Activated CD4-positive, alpha-beta memory T cell treated with anti-CD3 and anti-CD28 coated beads, Interleukin-2, amount 10 ng/mL, durations not matched to agents 7 days and 5 days (primary cell): ENCODE measurements at places on chromosomes 5 and 9.

DNA sequence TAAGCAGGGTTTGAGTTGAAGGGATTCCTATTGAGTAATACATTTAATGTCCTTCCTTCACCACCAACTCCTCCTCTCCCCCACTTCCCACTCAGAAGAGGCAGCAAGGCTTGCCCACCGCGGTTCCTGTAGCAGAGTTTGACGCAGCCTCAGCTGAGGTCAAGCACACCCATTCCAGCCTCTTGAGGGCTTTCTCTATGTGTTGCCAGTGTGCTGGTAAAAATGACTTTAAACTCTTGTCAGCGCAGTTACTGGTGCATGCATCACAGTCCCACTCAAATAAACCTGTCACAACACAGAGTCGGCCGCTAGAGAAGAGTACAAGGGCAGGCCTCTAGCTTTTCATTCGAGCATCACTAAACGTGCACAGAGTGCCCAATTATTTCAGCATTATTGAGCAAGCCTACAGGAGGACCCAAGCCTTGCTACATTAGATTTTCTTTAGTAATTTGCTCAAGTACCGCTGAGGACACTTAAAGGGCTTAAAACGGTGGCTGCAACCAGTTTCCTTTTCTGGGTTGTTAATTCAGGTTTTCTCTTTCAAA, 79.6 kb downstream of the TLE4 start:
- DNase-seq = no peak

GRCh38 chr5:95441636-95442035, 50.5 kb downstream of the FAM81B start:
- no peak for DNase-seq

DNA sequence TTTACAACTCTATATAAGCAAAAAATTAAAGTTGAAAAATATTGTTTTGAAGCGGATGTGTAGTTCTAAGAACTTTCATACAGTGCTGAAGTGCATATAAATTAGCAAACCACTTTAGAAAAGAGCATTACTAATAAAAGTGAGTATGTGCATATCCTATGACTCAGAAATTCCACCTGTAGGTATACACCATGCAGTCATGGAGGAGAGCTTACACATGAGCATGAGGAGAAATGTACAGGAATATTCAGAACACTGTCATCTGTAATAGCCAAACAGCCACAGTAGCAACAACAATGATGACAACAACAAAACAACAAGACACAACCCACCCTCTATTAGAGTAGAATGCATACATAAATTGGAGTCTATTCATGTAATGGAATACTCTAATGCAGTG, 138.2 kb upstream of the ARRDC3 start:
- DNase-seq = no peak

- DNase-seq = no peak
These were observed 25.1 kb upstream of the UBE2QL1 start for GRCh38 chr5:6423327-6424109.

DNA sequence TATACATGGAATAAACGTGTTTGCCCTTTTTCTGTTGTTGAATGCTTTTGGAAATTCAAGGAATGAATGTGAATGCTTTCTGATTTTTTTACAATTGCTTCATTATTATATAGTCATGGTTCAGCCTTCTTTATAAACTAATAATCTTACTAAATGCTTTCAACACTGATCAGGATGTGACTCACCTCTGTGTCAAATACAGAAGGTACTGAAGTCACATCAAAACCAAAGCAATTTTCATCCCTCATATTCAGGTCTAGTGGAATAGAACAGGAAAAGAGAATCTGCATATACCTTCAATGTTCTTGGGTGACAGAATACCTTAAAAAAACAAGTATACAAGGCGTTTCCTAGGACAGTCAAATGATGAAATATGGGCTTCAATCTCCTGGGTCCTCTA, 170.7 kb downstream of the PDE4D start:
- no peak for DNase-seq

DNA sequence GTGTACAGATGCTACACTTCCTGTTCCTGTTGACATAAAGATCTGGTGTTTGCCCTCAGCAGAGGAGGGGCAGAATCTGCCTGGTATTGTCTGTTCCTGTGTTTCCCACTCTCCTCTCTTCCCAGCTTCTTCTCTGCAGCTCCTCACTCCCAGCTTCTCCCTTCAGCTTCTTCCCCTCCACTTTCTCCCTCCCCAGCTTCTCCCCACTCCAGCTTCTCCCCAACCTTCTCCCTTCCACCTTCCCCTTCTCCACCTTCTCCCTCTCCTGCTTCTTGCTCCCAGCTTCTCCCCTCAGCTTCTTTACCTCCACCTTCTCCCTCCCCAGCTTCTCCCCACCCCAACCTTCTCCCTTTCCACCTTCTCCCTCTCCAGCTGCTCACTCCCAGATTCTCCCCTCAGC, 148.9 kb upstream of the IRX2 start:
- no peak for DNase-seq

GRCh38 chr5:126014676-126015075, 408.5 kb upstream of the GRAMD2B start:
- no peak for DNase-seq

GRCh38 chr9:80375477-80375876, 803.7 kb downstream of the TLE4 start:
- DNase-seq = no peak

DNA sequence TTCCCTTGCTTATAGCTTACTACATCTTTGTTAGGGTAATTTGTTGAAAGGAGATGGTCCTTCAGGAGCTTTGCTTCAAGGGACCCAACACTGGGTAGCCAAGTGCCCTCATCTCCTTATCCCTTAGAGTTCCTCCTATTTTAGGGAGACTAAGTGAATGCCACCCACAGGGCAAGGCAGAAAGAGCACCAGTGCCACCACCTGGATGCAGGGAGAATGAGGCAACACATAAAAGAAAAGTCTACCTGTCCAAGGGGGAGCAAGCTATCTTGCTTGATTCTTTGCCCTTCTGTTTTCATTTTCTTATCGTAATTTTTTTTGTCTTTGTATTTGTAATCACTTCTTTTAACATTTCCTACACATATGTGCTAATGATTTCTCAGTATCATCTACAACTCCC, 205.5 kb downstream of the NPR3 start:
- DNase-seq = no peak

- DNase-seq = no peak
These were observed 115.6 kb downstream of the SEMA5A start for GRCh38 chr5:9430306-9430705.

DNA sequence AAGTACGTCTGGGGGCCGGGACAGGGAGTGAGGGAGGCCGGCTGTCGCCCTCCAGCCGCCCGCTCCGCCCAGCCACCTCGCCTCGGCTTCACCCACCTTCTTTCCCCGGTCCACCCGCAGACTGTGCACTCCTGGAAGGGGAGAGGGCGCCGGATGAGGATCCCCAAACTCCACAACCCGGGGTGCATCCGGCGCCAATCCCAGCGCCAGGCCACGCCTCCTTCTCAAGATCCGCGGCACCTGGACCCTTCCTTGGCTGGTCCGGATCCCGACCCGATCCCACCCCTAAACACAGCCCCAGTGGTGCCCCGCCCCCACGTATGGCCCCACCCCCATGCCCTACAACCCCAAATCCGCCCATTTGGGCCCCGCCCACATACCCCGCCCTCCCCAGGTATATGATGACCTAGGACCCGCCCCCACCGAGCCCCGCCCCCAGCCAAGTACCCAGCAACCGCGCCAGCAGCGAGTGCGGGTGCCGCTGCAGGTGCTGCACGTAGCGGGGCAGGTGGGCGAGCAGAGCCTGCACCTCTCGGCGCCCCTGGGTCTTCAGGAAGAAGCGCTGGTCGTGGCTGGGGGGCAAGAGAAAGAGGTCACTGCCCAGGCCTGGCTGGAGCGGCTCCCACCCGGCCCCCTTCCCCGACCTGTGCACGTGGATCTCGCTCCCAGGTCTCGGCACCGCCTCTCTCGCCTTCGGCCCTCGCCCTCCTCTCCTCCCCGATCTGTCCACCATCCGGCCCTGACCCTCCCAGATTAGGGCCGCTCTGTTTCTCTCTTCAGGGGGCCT, 3.2 kb downstream of the PIP5KL1 start:
- peak; percentile 76 for DNase-seq

GRCh38 chr5:122126177-122126755, 3.1 kb upstream of the ZNF474 start:
- no peak for DNase-seq

DNA sequence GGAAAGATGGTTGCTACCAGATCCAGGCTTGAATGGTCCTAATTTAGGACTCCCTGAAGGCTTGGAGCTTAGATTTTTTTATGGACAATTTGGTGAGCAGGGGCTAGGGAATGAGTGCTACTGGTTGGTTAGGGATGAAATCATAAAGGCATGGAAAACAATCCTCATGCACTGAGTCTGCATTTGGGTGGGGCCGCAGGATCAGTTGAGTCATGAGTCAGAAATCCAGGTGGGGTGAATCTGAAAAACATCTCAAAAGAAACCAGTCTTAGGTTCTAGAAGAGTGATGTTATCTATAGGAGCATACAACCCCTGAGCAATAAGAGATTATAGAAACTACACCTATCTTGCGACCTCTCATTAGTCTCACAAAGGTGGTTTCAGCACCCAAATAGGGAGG, 300.0 kb downstream of the KIF4B start:
- DNase-seq = no peak

GRCh38 chr5:175032741-175033151, 308.4 kb downstream of the MSX2 start:
- no peak for DNase-seq

DNA sequence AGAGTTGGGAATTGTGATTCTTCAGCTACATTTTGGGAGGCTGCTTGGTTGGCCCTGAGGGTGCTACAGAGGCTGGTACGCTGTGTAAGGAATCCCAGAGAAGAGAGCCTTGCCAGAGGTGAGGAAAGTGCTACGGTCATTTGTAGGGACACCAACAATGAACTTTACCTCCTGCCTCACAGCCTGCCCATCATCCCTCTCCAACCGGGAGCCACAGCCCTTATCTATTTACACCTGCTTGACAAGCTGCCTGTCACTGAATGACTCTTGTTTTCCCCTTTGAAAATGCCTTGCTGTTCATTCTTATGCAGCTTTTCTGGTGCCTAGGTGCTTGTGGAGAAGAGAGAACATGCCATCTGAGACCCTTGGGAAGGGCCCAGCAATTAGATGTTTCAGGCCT, 110.8 kb downstream of the PCSK1 start:
- no peak for DNase-seq

DNA sequence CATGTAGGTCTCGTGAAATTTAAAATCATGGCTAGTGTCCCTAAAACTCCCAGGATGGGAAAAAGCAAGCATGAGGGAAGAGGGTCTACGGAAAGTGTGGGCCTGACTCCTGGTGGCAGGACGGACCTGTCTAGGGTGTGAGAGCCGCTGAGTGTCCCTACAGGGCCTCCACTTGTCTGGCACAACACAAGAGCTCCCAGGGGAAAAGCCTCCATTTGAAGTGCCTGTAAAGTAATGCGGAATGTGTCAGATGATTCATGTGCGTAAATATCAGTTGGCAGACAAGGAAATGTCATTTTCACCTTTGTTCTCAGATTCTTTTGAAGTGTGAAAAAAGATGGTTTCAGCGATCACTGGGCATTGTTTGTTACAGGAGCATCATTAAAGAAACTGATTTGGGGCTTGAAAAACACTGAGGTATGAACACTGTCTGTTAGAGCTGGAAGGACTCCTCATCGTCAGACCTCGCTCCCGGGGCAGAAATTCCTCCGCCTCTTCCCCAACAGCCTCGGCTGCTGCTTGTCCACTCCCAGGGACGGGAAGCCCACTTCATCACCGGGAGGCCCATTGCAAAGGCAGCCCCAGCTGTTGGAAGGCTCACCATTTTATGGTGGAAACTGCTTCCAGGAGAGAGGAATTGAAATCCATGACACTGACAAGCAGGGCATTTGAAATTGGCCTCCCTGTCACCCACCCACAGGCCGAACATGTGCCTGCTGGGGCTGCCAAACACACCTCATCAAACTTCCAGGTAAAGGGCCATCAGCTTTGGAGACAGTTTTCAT, 240.8 kb downstream of the FSTL4 start:
- peak; percentile 9 for DNase-seq

- no peak for DNase-seq
These were observed 703.0 kb upstream of the NUDT12 start for GRCh38 chr5:104265531-104266140.

DNA sequence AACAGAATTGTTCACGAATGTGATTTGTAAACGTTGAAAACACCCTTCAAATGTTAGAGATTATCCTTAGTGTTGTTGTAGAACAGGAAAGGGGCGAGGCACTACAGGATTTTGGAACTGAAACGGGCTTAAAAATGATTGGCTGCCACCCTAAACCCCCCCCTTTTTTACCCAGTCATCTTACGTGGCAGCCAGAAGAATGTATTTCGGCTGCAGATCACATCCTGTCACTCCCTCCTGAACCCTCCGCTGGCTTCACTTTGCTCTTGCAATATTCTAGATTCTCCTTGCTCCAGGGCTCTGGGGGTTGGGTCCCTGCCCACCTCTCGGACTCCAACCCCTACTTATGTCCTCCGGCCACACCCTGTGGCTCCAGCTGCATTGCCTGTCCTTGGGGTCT, 13.9 kb upstream of the UNC5A start:
- no peak for DNase-seq

GRCh38 chr5:154366353-154366752, 79.4 kb upstream of the SAP30L start:
- DNase-seq = no peak

- DNase-seq = no peak
These were observed 217.9 kb downstream of the BNC2 start for GRCh38 chr9:16652582-16652981.

- no peak for DNase-seq
These were observed 34.0 kb upstream of the SYK start for GRCh38 chr9:90767523-90768100.

- no peak for DNase-seq
These were observed 47.8 kb downstream of the ERGIC1 start for GRCh38 chr5:172881691-172882370.

- DNase-seq = no peak
These were observed 639.7 kb downstream of the PTPRD start for GRCh38 chr9:9973062-9973461.

- no peak for DNase-seq
These were observed 10.6 kb downstream of the TAS2R1 start for GRCh38 chr5:9619331-9620092.

- DNase-seq = no peak
These were observed 199.6 kb downstream of the GAS1 start for GRCh38 chr9:86747711-86748110.

DNA sequence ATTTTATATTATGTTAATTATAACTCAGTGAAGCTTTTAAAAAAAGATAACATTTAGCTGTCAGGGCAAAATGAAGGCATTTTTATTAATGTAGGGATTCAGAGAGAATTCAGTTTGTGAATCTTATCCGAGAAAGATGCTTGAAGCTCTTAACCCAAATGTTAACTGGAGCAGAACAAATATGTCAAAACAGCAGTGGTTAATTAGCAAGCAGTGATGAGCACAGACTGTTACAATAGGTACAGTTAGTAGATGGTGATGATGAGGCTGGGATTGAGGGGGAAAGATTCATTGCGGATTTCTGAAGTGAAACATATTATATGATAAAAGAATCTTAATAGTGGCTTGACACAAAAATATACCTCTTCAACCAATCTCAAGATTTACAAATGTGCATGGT, 356.7 kb downstream of the DIRAS2 start:
- no peak for DNase-seq

DNA sequence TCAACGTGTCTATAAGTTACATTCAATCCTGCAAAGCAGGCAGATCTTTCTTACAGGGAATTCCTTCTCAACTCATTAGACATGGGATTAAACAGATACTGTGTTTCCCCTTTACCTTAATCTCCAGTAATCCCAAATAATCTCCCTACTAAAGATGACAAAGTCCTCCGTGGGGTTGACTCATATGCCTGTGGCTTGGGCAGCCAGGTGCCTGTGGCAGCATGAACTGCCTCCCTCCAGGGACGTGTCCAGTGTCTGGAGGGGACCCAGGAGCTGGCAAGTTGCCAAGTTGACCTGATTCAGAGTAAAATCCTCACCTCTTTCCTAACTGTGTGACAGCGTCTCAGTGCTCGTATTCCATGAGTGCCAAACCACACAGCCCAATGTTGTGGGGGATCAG, 94.6 kb upstream of the PTCH1 start:
- no peak for DNase-seq
